ENCODE measurements at places on chromosomes 4 and X.

- DNase-seq: no peak
Measured at GRCh38 chrX:637660-638481, 7.3 kb downstream of the SHOX start.

- no peak for DNase-seq
Measured at GRCh38 chr4:63901304-63901703, 507.9 kb downstream of the TECRL start.

DNA sequence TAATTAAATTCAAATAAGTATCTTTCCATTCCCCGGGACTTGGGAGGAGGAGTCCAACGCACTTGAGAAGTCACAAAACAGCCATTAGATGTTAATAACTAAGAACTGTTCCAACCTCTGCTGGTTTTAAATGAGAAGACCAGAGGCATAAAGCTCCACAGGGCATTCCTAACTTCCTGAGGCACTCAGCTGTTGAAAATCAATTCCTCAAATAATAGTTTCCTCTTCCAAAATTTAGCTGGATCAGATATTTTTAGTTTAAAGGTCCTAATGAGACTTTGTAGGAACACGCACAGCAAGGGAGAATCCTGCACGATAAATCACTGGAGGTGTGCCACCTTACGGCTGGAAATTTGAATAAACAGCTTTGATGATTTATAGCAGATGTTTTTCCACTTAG, 504.3 kb upstream of the ZFP42 start:
- no peak for DNase-seq

- DNase-seq: no peak
Measured at GRCh38 chr4:170476351-170476750, 386.6 kb upstream of the AADAT start.

DNA sequence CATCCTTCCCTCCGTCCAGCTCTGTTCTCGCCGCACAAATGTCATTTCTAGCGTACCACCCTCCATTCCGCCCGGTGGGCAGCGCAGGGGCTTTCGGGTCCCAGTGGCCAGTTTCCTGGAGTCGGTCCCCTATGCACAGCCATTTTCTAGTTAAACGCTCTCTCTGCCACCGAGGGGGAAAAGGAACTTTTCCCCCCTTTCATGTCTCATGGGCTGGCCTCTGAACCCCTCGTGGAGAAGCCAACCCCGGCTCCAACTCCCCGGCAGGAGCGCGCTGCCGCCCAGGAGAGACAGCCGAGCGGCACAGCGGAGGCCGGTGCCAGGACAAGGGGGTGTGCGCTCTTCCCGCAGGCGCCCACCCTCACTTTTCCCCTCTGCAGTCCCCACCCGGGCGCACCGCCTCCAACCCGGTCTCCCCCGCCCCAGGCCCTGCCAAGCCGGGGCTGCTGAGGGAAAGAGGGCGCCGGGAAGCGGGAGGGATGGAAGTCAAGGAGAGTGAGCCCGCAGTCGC, 662 bp downstream of the APBB2 start:
- DNase-seq: no peak

- DNase-seq: no peak
Measured at GRCh38 chr4:160709546-160709945, 1454.3 kb downstream of the FSTL5 start.

DNA sequence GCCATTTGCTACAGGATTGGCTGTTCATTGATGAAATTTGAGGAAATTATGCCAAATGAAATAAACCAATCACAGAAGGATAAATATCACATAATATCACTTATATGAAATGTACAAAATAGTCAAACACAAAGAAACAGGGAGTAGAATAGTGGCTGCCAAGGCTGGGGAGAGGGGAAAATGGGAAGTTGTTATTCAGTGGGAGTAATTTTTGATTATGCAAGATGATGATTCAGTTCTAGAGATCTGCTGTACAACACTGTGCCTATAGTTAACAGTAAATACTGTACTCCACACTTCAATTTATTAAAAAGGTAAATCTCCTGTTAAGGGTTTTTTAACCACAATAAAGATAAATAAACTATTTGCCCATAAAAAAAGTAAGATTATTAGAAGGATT, 101.1 kb downstream of the TMA16 start:
- DNase-seq: peak; percentile 72

GRCh38 chr4:147362938-147363337, 118.0 kb upstream of the EDNRA start:
- DNase-seq: no peak

- no peak for DNase-seq
Measured at GRCh38 chr4:6360385-6360784, 90.7 kb downstream of the WFS1 start.

GRCh38 chr4:14864365-14865030, 137.8 kb upstream of the CPEB2 start:
- peak; percentile 81 for DNase-seq

DNA sequence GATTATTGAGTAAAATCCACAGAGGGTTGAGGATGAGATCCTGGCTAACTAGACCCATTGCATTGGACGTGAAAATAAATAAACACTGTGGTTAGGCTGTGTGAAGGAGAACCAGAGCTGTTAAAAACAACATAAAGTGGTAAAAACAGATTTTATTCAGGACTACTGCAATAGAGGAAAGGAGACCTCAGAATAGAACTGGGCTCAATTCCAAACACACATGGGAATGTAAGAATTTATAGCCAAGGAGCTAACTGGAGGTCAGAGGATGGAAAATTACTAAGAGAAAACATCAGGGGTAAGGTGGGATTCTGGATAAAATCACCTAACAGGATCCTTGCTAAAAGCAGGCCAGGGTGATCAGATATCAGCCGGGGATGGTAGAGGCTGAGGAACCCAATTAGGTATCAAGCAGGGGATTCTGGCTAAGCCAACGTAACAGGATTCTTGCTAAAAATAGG, 112.4 kb downstream of the RNF150 start:
- DNase-seq: no peak

GRCh38 chrX:37781081-37781480, 1.2 kb downstream of the CYBB start:
- DNase-seq: no peak

- DNase-seq: no peak
Measured at GRCh38 chr4:142372530-142373260, 473.4 kb downstream of the INPP4B start.

DNA sequence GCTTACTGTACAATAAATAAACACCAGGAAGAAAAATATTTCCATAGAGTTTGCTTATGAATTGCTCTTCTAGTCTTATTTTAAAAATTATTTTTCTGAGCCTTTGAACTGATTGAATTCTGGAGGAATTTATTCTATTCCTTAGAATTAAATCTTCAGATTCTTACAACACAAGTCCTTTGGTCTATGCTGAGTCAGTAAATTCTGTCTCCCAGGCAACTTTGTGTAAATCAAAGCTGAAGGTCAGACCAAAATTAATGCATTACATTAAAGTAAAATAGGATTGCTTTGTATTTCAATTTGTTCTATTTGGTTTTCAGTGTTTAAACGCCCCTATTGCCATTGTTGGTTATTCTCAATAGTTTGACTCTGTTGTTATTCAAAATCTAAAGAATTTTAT, 26.8 kb upstream of the STPG2 start:
- no peak for DNase-seq

DNA sequence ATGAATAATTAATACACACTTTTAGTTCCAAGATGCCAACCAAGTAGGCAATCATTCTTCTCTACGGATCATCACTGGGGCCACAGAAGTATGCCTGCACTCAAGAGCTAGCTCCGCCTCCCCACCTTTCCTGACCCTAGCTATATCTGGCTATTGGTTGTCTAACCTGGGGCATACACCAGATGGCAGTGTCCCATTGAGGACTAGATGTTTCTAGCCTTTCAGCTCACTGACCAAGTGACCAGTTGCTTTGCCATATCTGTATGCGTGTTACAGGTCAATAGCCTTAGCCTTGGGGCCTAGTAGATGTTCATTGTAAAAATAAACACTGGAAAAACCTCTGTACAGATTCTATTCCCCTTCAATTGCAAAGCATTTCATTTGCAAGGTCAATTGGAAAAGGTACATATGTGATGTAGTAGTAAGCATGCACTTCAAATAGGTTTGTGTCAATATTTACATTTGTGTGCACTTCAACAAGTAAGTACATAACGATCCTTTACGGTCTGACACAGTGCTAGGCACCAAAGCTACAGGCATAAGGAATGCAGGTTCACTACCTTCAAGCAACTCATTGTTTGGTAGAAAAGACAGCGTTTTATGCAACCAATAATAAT, 521.7 kb downstream of the PPARGC1A start:
- DNase-seq: no peak
